Gastroesophageal sphincter (tissue), 4 donors: ENCODE measurements at places on chromosomes 1 and 21.

- ATAC-seq, result no peak
These were observed 41.6 kb downstream of the ABCA4 start for GRCh38 chr1:94079080-94079940.

DNA sequence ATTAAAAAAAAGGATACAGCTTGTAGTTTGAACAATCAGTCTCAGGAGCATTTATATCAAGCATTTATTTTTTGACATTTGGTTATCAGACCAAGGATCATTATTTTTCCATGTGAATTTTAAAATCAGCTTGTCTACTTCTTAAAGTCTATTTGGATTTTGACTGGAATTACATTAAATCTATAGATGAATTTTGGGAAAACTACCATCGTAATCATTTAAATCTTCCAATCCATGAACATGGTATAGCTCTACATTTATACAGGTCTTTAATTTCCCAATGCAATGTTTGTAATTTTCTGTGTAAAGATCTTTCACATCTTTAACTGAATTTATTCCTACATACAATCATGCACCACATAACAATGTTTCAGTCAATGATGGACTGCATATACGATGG, 203.2 kb downstream of the AKT3 start:
- no peak for ATAC-seq

- ATAC-seq, result peak; percentile 62
These were observed 32.7 kb upstream of the ATP5PO start for GRCh38 chr21:33948096-33948950.

GRCh38 chr1:43509007-43509739, 21.5 kb upstream of the PTPRF start:
- ATAC-seq, result no peak

- no peak for ATAC-seq
These were observed 52.7 kb downstream of the GLUL start for GRCh38 chr1:182338806-182339370.

- ATAC-seq, result no peak
These were observed 71.3 kb downstream of the ESRRG start for GRCh38 chr1:216651826-216652418.

- peak; percentile 28 for ATAC-seq
These were observed 36.0 kb downstream of the F5 start for GRCh38 chr1:169550294-169550693.
